Fibroblast of the conjunctiva (primary cell): ENCODE measurements at places on chromosomes 1 and 21.

- no peak for DNase-seq
These were observed 318.2 kb downstream of the NEGR1 start for GRCh38 chr1:71964188-71964587.

- DNase-seq = no peak
These were observed 50.4 kb downstream of the PGBD5 start for GRCh38 chr1:230375780-230376179.

DNA sequence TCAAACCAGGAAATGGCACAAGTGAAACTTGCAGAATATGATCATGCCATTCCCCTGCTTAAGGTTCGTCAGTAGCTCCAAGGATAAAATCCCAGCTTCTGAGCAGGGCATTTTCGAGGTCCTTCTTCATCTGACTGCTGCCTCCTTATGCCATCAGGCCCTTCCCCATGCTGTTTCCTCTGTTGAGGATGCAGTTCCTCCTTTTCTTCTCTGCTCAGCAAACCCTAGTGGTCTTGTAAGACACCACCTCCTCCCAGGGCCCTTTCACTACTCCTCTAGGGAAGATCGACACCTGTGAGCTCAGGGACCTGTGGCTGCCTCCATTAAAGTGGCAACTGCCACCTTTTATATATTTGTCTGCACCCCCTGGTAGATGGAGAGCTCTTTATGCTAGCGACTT is 62.1 kb upstream of the JUN start:
- DNase-seq = no peak

DNA sequence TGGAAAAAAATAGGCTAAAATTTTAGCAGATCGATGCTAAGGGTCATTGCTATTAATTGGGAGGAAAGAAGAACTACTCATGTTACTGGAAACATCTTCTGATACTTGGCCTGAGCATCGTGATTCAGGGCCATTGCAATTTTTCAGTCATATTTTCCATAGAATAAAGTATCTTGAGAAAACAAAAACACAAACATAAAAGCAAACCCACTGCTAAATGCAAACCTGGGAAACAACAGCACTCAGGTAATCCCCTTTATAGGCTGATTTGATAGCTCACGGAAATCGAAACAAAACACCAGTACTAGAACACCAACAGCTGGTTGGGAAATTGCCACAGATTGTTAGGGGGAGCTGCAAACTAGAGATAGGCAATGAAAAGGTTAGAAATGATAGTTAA is 172.9 kb upstream of the ESRRG start:
- DNase-seq = no peak

GRCh38 chr1:93722081-93723031 is 40.7 kb upstream of the BCAR3 start:
- DNase-seq = no peak

DNA sequence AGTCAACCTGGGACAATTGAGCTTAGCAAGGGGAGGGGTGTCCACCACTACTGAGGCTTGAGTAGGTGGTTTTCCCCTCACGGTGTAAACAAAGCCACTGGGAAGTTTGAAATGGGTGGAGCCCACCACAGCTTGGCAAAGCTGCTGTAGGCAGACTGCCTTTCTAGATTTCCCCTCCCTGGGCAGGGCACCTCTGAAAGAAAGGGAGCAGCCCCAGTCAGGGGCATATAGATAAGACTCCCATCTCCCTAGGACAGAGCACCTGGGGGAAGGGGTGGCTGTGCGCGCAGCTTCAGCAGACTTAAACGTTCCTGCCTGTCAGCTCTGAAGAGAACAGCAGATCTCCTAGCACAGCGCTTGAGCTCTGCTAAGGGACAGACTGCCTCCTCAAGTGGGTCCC is 758.4 kb downstream of the LTN1 start:
- DNase-seq = no peak
